Bronchial smooth muscle cell (primary cell): ENCODE measurements at places on chromosomes 5 and 9. TPM values are rescaled to one million over a fixed set of nuclear protein-coding genes. Genes with fewer than 3 reads are reported as not detected.

The NSG2 gene
- total RNA-seq, result not detected in 2 replicates

The KIF4B gene
- total RNA-seq, result under 0.01 and 0.09 TPM in 2 replicates

The FAT2 gene
- under 0.01 and 0.09 TPM in 2 replicates for total RNA-seq

The AMBP gene
- total RNA-seq, result 0.16 and 0.86 TPM in 2 replicates

The MCC gene
- total RNA-seq, result 50.8 and 64.7 TPM in 2 replicates

The FNBP1 gene
- 28.8 and 29.8 TPM in 2 replicates for total RNA-seq

The PCDHB3 gene
- total RNA-seq, result 0.16 and 0.52 TPM in 2 replicates

The UGT3A1 gene
- total RNA-seq, result not detected in 2 replicates

The GRIA1 gene
- total RNA-seq, result 0.16 TPM in 1 of 2 replicates, not detected in the other

The PCDHGA2 gene
- 2.3 and 4.9 TPM in 2 replicates for total RNA-seq

The CKMT2 gene
- total RNA-seq, result 1.3 and 3.6 TPM in 2 replicates

The SLC36A2 gene
- not detected in 2 replicates for total RNA-seq

The GFI1B gene
- not detected in 2 replicates for total RNA-seq

The CHSY3 gene
- total RNA-seq, result 0.77 and 1.3 TPM in 2 replicates

The PRRT1B gene
- not detected in 2 replicates for total RNA-seq

The KCNIP1 gene
- not detected in 2 replicates for total RNA-seq

The PCDHA6 gene
- total RNA-seq, result 0.17 and 0.32 TPM in 2 replicates

The ENC1 gene
- total RNA-seq, result 11.7 and 14.5 TPM in 2 replicates

The CLINT1 gene
- 71.2 and 75.0 TPM in 2 replicates for total RNA-seq

The IFNA2 gene
- not detected in 2 replicates for total RNA-seq

The PDZD2 gene
- total RNA-seq, result 0.09 and 0.16 TPM in 2 replicates

The IFNK gene
- not detected in 2 replicates for total RNA-seq

The DEPDC1B gene
- total RNA-seq, result 1.0 and 1.1 TPM in 2 replicates

The PCDHB15 gene
- 0.32 and 0.60 TPM in 2 replicates for total RNA-seq

The DPYSL3 gene
- 115 and 180 TPM in 2 replicates for total RNA-seq

The ADGRV1 gene
- total RNA-seq, result 0.16 and 0.17 TPM in 2 replicates

The ADAMTS2 gene
- total RNA-seq, result 30.3 and 36.8 TPM in 2 replicates

The UBLCP1 gene
- 4.9 and 11.2 TPM in 2 replicates for total RNA-seq

The SPTLC1 gene
- 76.1 and 88.3 TPM in 2 replicates for total RNA-seq

The DMRT3 gene
- total RNA-seq, result not detected in 2 replicates

The EIF4E1B gene
- total RNA-seq, result 0.26 TPM in 1 of 2 replicates, not detected in the other

The TNPO1 gene
- total RNA-seq, result 193 and 442 TPM in 2 replicates

The SOX30 gene
- 0.16 TPM in 1 of 2 replicates, not detected in the other for total RNA-seq

The CBY3 gene
- total RNA-seq, result 0.16 TPM in 1 of 2 replicates, not detected in the other

The TRIO gene
- total RNA-seq, result 125 and 177 TPM in 2 replicates

The PRSS3 gene
- 25.2 and 47.3 TPM in 2 replicates for total RNA-seq

The MAMDC2 gene
- 0.52 and 1.7 TPM in 2 replicates for total RNA-seq

The ZDHHC11B gene
- total RNA-seq, result 0.32 and 0.43 TPM in 2 replicates

The SLC34A1 gene
- total RNA-seq, result under 0.01 TPM in 1 of 2 replicates, not detected in the other

The ATP10B gene
- not detected in 2 replicates for total RNA-seq

The LCN15 gene
- total RNA-seq, result not detected in 2 replicates

The PTPN3 gene
- under 0.01 and 0.17 TPM in 2 replicates for total RNA-seq

The FSTL4 gene
- 0.26 TPM in 1 of 2 replicates, not detected in the other for total RNA-seq

The SAXO1 gene
- 0.09 and 0.16 TPM in 2 replicates for total RNA-seq

The ARAP3 gene
- total RNA-seq, result 2.8 and 3.5 TPM in 2 replicates

The CRHBP gene
- 0.26 and 0.63 TPM in 2 replicates for total RNA-seq

The SLC34A3 gene
- not detected in 2 replicates for total RNA-seq

The FGFR4 gene
- 6.1 and 36.5 TPM in 2 replicates for total RNA-seq

The NTNG2 gene
- 3.5 and 4.0 TPM in 2 replicates for total RNA-seq

The EFNA5 gene
- total RNA-seq, result 0.77 and 5.2 TPM in 2 replicates

The GRM6 gene
- under 0.01 TPM in 2 replicates for total RNA-seq

The KCTD16 gene
- total RNA-seq, result 0.26 and 0.47 TPM in 2 replicates

The PCDHGA8 gene
- total RNA-seq, result 3.5 and 4.4 TPM in 2 replicates

The PCDHA9 gene
- 0.09 and 0.16 TPM in 2 replicates for total RNA-seq

The NEUROG1 gene
- not detected in 2 replicates for total RNA-seq

The LRRC19 gene
- not detected in 2 replicates for total RNA-seq

The FYB1 gene
- total RNA-seq, result 0.16 TPM in 1 of 2 replicates, not detected in the other

The ATOX1 gene
- total RNA-seq, result 85.0 and 99.2 TPM in 2 replicates

The GPR107 gene
- 18.8 and 52.9 TPM in 2 replicates for total RNA-seq
